ENCODE measurements at places on chromosomes 12 and 14.

DNA sequence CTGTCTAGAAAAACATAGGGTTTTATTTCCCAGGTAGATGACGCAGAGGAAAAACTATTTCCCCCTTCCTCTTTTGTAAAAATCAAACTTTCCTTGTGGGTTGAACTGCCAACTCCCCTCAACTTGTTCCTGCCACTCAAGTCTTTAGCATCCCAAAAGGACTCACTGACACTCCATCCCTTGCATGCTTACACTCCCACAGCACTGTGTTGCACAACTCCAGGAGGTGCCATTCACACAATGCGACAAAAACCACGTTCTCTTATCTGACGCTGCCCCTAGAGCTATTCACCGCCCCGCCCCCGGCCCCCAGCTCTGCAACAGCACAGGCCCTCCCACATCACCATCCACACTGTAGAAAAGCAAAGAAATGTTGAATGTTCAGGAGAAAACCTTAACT, 16.9 kb upstream of the STON2 start:
- DNase-seq: peak; percentile 16

DNA sequence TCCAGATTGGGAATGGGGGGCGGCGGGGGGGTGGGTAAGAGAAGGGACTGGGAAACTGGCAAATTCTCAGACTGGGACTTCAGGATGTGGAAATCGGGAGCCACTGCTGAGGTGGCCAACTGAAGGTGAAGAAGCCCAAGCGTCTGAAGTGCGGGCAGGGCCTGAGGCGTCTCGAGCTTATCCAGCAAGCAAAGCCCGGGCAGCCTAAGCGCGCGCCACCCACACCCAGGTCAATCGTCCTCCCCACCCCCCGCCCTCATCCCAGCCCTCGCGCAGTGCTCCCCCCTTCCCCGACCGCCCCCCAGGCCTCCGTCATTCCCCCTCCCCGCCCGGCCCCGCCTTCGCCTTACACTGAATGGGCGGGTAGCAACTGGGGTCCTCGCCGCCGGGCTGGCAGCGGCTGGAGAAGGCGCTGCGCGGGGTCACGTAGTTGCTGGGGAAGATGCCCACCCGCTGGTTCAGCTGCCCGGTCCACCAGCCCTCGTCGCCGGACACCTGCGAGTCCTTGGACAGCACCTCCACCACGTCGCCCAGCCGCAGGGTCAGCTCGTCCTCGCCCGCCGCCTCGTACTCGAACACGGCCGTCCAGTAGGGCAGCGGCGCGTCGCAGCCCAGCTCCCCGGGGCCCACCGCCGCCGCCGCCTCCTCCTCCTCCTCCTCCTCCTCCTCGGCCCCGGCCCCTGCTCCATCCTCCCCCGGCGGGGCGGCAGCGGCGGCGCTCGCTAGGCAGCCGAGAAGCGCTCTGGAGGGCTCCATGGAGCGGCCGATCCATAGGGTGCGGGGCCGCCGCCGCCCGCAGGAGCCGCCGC, 693 bp downstream of the MAP3K9 start:
- no peak for DNase-seq

- no peak for DNase-seq
These were observed 57.6 kb downstream of the LMNTD1 start for GRCh38 chr12:25495331-25496097.

GRCh38 chr14:88324930-88325329, 1.9 kb upstream of the KCNK10 start:
- no peak for DNase-seq

GRCh38 chr12:54019924-54020590, 8.2 kb upstream of the HOXC6 start:
- DNase-seq: no peak

- DNase-seq: peak; percentile 71
These were observed 65.6 kb upstream of the FUT8 start for GRCh38 chr14:65346895-65347294.

GRCh38 chr14:41607966-41608663, 1.4 kb downstream of the LRFN5 start:
- no peak for DNase-seq

GRCh38 chr12:124295431-124296058, 652 bp downstream of the RFLNA start:
- no peak for DNase-seq

DNA sequence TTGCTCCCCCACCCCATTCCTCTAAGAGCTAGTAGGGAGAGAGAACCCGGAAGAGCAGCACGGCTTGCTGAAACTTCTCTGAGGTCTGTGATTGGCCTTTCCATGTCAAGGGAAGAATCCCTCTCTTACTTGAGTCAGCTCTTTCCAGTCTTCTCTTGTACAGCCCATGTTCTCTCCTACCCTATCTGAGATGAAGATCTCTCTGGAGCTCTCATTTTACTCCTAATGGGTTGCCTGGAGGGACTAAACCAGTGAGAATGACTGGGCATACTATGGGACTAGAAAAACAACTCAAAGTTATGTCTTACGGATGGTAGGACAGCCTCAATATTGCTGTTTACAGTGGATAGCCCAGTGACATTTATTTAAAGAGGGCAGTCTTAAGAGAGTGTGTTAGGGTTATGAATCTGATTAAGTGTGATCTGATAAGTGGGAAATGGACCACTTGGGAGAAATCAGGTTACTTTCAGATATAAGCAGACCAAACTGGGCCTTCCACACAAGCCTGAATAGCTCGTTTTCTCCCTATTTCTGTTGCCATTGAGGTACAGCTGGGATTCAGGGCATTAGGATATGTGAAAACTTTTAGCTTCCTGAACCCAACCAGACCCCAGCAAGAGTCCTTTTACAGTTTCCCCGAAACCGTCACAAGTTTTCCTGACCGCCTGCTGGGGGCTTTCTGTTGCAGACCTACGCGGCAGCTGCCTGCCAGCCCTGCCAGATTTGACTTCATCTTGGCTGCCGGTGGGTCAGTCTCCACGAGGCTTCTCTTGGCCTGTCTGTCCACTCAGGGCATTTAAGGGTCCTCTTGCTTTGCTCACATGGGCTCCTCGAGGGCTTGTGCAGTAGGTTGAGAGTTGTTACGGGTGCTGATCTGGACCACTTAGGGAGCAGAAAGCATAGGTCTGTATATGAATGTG, 16.9 kb downstream of the ETV6 start:
- no peak for DNase-seq

DNA sequence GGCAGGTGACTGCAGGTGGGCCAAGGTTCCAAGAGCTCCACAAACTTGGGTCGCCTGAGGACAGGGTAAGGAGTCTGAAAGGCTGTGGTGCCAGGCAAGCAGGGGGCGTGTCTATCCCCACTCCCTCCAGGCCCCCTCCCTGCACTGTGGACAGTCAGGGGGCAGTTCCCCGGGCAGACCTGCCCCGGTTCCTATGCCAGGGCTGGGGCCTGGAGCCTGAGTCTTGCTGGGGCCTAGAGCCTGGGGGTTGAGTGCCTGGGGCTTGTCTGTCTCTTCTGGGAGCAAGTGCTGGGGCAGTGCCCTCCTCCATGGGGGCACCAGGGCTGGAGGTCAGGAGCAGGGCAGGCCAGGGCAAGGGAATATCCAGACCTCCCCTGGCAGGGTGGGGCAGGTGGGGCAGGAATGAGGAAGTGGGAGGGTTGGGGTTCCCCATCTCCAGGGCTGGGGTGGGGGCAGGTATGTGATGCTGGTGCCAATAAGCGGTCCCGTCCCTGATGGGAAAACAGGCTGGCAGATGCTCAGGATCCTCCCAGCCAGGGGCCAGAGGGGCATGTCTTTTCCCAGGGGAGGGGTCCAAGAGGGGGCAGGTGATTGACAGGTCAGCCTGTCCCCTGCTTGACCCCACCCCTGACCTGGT, 11.9 kb upstream of the TNFAIP2 start:
- no peak for DNase-seq

GRCh38 chr12:50514526-50515276, 9.9 kb downstream of the DIP2B start:
- DNase-seq: no peak

DNA sequence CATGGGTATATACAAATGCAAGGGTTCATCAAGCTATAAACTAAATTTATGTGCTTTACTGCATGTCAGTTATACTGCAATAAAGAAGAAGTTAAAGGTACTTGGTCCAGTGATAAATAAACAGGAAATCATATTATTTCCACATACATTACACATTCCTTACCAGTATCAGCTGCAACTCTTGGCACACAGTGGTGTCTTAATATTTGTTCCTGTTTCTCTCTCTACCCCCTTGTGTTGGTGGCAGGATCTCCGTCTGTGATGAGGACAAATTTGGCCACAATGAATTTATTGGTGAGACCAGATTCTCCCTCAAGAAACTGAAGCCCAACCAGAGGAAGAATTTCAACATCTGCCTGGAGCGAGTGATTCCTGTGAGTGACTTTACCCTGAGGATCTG, 19.2 kb upstream of the OAS1 start:
- peak; percentile 92 for DNase-seq

DNA sequence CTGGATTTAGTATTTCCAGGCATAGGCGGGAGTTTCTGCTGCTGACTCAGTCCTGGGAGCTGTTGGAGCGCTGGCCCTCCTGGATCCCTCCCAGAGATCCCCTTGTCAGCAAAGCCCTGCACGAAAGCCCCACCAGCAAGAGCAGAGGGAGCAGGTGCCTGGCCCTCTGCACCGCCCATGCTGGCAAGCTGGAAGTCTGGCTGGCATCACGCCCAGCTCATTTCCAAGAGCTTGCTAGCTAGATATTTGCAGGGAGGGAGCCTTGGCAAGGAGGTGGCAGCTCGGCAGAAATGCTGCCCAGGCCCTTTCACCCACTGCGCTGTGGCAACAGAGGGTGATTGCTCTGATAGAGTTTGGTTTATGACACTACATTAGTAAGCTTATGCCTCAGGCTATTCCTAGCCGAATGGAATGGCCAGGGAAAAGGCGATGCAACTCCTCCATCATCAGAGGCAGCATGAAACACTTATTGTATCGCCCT, 193.9 kb downstream of the EMP1 start:
- no peak for DNase-seq

- no peak for DNase-seq
These were observed 115.4 kb upstream of the PRICKLE1 start for GRCh38 chr12:42704810-42705401.

- no peak for DNase-seq
These were observed 35.8 kb downstream of the TRIP11 start for GRCh38 chr14:92004062-92004461.

DNA sequence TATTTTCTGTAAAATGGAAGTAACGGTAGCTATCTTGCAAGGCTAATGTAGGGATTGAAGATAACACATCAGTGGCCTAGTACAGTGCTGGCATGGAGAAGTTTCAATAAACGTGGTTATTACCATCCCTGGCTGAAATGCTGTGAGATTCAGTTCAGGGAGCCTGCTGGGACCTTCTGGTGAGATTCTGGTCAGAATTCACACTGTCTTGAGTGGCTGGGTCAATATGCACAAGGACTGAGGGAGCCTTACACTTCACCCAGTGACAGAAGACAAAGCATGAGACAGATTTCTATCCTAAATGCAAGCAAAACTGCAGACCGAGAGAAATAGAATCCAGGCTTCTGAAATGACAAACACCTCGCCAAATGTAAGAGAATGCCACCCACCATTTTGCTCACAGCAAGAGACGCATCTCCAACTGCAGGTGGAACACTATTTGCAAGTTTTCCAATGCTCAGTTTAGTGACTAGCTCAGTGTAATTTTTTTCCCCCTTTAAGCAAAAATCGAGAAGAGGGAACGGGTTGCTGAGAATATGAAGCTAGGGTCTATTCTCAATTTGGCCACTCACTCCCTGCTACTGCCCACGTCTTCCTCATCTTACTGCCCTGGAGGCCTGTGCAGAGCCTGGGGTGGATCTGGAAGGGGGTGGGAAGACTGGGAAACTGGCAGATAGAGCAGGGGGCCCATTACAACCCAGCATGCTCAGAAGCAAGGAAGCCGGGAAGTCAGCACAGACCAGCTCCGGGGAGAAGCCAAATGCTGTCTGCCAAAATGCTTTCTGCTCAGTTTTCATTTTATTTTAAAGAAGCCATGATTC, 201.3 kb downstream of the TTC7B start:
- no peak for DNase-seq

DNA sequence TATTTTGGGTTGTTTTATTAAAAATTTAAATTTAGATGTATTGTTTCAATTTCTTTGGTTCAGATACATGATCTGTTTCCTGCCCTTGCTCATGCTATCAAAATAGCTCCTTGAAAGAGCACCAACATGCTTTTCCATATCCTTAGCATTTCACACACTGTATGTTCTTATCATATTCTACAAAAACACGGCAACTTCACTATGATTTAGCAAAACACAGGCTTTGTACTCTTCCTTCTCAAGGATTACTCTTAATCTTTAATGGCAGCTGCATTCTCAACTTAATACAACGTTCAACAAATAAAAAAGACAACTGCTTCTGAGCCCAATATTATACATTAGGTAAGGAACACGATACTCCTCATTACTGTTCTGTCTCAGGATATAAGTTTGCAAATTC, 2.9 kb upstream of the GLRX5 start:
- DNase-seq: no peak

DNA sequence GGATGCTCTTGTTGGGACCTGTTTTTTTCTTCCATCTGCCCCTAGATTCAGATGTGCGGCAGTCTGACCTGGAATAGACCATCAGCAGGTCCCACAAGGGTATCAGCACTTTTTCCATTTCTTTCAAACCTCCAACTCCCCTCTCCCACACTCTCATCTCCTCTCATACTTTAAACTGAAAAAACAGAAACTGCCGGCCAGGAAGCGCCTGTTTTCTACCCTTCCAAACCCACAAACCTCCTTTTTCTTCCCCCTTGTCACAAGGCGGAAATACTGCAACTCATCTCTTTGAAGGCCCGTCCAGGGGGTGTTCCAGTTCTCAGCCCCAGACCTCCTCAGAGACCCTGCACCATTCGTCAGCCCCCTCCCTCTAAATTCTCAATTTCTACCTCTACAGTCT, 62.5 kb upstream of the FKBP4 start:
- DNase-seq: no peak

GRCh38 chr14:103232831-103233319, 101.2 kb upstream of the EIF5 start:
- no peak for DNase-seq

DNA sequence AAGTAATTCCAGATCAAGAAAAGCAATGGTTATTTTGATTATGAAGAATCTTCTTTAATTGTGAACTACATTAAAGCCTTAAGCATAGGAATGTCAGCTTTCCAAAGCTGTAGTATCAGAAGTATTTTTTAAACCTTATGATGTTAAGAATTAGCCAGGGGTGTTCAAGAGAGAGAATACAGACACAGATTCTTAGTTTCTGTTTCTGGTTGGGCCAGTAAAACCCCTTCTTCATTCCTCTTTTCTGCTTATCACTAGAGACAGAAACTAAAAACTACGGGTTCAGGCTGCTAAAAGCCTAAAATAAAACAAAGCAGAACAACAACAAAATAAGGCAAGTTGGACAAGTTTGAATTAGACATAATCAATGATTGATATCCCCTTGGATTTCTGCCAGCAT, 38.2 kb downstream of the IFT43 start:
- no peak for DNase-seq

- DNase-seq: no peak
These were observed 27.6 kb downstream of the PDE3A start for GRCh38 chr12:20395791-20396550.

Data from inflammatory macrophage (primary cell).